ENCODE measurements at places on chromosomes 16 and 17. TPM values are rescaled to one million over a fixed set of nuclear protein-coding genes. Genes with fewer than 3 reads are reported as not detected.

TENT4B gene
- total RNA-seq = 13.5 TPM

RHBDF1 gene
- 44.0 TPM for total RNA-seq

NPIPB6 gene
- not detected for total RNA-seq

SPECC1 gene
- 27.8 TPM for total RNA-seq

MEFV gene
- total RNA-seq = 0.16 TPM

MAPK8IP3 gene
- total RNA-seq = 67.5 TPM

PPP1R9B gene
- total RNA-seq = 63.9 TPM

CCDC40 gene
- total RNA-seq = 3.5 TPM

NOG gene
- total RNA-seq = 8.3 TPM

RAP1GAP2 gene
- total RNA-seq = 2.1 TPM

NLRC3 gene
- total RNA-seq = 0.12 TPM

OTOP3 gene
- total RNA-seq = not detected

SSTR5 gene
- total RNA-seq = not detected
